Activated T-helper 1 cell treated with Interleukin-2 at 50 U/mL for 16 hours (primary cell): ENCODE measurements at places on chromosomes 13 and 19.

DNA sequence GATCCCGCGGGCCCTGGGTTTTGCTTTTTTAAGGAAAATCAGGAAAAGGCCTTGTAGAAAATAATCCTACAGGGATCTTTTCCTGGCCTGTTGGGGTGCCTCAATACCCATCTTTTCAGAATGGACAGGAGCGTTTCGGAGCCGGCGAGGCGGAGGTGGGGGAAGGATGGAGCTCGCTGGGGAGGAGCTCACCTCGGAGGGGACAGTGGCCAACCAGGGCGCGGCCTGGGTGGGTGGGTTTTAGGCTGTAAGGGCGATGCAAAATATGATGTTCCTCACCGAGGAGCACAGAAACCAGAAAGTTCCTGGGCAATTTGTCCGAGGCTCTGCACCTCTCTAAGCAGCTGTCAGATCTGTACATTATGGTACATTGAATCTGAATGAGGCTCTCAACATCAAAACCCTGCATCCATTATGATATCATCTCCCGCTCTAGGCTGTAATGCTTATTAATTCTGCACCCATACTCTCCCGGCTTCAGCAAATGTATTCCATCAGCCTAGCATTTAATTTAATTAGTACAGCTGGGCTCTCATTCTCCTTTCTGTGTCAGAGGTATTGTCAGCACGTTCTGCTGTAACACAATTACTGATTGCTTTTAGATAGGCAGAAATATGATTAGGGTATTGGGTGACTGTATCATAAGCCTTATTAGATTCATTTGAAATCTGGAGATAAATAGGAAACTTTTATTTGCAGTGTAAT is 90.3 kb upstream of the SOX1 start:
- no peak for DNase-seq

DNA sequence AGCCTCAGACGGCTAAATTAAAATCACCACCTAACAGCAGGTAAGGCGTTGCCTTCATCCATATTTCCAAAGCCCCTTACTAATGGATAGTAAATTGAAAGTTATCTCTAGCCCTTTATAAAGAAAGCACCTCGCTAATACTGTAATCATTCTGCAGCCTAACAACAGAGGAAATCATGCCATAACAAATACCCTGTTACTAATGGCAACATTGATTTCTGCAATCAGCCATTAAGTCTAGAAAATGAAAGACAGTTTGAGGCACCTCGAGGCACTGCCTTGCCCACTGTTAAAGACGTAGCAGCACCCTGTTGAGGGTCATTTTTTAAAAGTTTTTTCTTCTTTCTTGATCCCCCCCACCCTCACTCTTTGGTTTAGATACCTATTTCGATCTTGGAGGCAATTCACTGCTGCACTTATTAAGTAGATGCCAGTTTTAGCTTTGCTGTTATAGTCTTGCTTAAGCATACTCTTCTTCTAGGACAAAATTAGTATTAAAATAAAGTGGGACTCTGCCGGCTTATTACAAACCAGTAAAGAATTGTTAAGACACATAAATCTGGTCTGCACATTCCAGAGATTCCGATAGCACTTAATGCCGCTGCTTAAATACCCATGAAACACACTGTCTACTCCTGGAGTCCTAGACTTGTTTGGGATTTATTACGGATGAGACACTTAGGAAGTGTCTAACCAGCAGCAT is 74.8 kb downstream of the ZNF536 start:
- DNase-seq = no peak

- DNase-seq = no peak
Measured at GRCh38 chr13:103291798-103292572, 225.8 kb upstream of the SLC10A2 start.

- no peak for DNase-seq
Measured at GRCh38 chr13:23621316-23621645, 51.1 kb downstream of the TNFRSF19 start.

- peak; percentile 31 for DNase-seq
Measured at GRCh38 chr19:38841787-38842438, 7.9 kb downstream of the HNRNPL start.

- DNase-seq = peak; percentile 18
Measured at GRCh38 chr13:73059460-73060250, 850 bp downstream of the KLF5 start.

DNA sequence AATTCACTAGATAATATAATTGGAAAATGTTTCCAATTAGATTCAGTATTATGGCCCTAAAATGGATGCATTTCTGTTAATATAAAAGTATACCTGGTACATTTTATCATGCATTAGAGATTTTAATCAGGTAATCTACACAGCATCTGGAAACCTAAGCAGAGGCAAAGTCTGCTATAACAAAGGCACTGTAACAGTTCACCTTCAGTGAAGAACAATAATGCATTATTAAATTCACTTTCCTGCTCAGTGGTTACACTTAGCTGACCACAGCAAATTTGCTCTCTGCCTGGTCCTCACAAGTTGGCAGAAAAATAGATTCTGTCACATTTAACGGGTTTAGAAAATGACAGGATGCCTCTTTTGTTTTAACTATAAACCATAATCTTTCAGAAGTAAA is 326.9 kb downstream of the DACH1 start:
- no peak for DNase-seq

DNA sequence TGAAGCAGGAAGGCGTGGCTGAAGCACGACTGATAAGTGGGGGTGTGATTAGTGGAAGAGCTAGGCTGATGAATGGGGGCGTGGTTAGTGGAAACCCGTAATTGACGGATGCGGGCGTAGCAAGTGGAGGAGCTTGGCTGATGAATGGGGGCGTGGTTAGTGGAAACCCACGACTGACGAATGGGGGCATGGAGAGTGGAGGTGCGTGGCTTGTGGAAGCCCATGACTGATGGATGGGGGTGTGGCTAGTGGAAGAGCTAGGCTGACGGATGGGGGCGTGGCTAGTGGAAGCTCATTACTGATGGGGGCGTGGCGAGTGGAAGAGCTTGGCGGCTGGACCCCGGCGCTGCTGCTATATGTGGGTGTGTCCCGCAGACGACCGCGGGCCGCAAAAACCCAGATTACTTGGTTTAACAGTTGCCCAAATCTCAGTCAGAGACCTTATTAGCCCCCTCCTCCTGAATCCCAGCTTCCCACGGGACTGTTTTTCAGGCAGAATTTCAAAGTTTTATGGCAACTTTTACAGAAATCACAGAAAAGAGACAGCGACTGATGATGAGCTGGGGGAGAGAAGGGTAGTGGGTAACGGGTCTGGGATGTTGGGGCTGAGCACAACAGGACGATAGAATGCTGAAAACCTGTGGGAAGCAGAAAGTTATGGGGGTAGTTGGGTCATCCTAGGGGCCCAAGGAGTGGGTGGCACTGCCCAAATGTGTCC is 9.0 kb upstream of the MEIS3 start:
- peak; percentile 52 for DNase-seq

- DNase-seq = no peak
Measured at GRCh38 chr13:41568972-41569351, 111.6 kb downstream of the RGCC start.

GRCh38 chr19:2034729-2035589 is 16.1 kb downstream of the MKNK2 start:
- peak; percentile 33 for DNase-seq

GRCh38 chr13:100014621-100015020 is 33.0 kb downstream of the ZIC2 start:
- no peak for DNase-seq

DNA sequence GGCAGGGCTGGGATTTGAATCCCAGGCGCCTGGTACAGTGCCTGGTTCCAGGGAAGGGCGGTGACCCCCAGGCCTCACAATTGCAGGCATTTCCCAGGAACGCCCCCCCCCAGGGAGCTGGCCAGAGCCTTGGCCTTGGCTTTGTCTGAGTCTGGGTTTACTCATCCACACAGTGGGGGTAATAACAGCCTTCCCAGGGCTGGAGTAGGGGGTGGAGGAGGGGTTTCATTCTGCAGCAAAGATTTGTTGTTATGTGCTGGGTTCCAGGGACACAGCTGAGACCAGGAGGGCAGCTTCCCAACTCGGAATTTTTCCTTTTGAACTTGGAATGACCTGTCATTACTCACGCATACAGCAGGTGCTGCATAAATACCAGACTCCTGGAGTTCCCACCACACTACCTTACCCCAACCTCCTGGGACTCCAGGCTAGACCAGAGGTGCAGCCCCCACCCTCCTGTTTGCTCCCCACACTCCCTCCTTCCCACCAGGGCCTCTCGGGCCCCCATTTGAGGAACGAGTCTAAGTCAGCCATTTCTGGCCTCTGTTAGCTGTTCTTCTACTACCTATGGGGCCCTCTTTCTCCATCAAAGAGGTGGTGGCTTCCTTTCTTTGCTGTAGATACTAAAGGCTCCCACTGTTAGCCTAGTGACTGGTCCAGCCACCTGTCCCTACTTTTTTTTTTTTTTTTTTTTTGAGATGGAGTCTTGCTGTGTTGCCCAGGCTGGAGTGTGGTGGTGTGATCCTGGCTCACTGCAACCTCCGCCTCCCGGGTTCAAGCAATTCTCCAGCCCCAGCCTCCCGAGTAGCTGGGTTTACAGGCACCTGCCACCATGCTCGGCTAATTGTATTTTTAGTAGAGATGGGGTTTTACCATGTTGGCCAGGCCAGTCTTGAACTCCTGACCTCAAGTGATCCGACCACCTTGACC is 1.6 kb upstream of the ADAMTS10 start:
- DNase-seq = no peak

DNA sequence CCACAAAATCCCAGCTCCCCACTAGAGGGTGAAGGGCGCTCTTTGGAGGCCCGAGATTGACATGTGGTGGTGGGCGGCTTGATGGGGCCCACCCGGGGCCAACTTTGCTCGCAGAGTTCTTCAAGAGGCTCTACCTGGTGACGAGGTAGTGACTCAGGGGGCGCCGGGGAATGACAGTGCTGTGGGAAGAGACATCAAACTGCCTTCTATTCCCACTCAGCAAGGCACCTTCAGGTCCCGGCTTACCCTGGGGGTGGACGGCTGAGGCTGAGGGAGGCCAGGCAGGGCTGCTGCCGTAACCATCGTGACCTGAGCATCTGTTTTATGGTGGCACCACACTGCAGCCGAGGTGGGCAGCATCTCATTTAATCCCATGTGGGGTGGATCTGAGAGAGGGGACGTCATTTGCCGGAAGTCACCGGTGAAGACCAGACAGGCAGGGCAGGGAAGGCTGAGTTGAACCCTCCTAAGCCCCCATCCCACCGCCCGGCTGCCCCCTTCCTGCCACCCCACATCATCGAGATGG is 1.6 kb downstream of the LINGO3 start:
- no peak for DNase-seq

DNA sequence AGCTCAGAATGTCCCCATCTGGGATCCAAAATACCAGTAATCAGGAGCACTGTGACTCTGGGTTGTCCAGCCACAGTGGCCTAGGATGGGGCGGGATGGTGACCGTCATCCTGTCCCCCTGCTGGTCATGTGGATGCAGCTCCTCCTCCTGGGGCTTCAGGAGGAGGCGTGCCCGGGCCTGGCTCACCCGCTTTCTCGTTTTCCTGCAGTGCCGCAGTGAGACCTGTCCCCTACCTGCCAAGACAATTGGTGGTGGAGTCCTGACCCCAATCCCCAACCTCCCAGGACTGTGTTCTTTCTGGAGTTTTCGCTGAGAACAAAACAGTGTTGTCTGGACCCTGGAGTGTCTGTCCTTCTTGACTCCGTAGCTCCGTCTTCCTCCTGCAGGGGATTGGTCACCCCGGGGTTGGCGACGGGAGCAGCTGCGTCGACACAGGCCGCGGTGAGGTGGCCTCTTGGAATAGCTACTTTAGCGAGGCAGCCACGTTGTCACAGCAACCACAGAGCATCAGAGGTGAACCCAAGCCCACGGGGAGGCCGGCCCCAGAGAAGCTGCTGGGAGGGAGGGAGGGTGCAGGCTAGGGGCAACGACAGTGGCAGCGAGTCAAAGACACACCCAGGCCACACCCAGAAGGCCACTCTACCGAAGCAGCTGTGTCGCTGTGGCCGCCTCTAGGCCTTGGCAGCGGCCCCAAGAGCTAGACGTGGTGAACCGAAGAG is 10.2 kb upstream of the EMC10 start:
- DNase-seq = no peak

GRCh38 chr13:73335944-73336343 is 277.1 kb downstream of the KLF5 start:
- DNase-seq = no peak

DNA sequence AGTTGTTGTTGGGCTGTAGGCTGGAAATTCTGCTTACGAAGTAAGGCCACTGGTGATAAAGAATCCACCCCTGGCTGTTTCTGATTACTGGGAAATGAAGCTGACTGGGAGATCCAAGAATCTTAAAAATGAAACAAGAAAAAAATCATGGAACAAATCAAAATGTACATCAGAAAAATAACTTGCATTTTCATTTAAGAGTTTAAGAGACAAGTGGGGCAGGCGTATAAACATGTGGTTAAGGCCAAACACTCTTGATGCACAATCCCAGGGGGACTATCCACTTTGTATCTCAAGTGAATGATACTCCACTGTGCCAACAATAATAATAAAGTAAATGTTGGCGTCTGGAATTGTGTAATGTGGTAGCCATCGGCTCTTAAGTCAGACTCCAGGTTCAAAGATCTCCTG is 24.6 kb downstream of the ZMYM5 start:
- DNase-seq = no peak

DNA sequence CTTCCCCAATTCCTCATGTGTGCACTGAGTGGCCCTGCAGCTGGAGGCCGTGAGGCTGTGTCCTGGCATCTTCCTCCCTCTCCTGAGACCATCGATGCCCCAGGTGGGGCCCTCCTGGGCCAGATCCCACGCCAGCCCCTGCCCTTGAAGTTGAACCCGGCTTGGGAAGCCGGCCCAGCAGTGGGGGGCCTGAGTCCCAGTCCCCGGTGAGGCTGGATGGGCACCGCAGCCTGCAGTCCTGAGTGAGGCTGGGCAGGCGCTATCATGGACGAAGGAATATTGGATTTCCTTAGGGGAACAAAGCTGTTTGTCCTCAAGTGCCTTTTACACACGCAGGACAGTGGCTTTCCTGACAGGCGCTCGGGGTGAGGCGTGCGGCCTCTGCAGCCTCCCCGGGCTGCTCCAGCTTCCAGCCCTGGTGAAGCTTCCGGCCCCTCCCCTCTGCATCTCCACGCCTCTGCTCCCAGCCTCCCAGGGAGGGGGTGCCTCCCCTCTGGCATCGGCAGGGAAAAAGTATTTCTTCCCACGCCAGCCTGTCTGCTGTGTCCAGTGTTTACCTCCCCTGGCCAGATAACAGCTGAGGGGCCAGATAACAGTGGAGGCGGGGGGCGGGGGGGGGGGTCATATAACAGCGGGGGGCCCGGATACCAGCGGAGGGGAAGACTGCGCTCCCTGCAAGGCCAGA is 159.5 kb downstream of the KDM4B start:
- DNase-seq = no peak

DNA sequence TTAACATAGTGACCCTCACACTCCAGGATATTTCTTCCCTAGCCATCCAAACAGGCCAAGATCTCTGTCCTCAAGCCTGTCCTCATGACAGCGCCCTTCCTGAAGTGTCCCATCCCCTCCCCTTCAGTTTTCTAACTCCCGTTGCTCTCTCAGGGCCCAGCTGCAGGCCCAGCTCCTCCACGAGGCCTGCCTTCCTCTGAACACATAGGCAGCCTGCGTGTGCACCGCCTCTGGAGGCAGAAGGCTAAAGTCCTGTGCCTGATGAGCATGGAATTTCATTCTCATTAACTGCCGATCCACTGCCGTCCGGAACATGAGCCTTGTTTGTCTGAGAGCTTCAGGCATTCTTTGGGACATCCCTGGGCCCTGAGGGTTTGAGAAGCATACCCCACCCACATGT is 306.4 kb downstream of the DCLK1 start:
- DNase-seq = no peak

GRCh38 chr19:55252760-55253663 is 5.8 kb downstream of the PPP6R1 start:
- no peak for DNase-seq

- no peak for DNase-seq
Measured at GRCh38 chr13:23443110-23443509, 9.6 kb upstream of the SACS start.

GRCh38 chr13:95937714-95938320 is 115.4 kb downstream of the UGGT2 start:
- no peak for DNase-seq
